ENCODE measurements at places on chromosomes 6 and 20. TPM values are rescaled to one million over a fixed set of nuclear protein-coding genes. Genes with fewer than 3 reads are reported as not detected.

DNA sequence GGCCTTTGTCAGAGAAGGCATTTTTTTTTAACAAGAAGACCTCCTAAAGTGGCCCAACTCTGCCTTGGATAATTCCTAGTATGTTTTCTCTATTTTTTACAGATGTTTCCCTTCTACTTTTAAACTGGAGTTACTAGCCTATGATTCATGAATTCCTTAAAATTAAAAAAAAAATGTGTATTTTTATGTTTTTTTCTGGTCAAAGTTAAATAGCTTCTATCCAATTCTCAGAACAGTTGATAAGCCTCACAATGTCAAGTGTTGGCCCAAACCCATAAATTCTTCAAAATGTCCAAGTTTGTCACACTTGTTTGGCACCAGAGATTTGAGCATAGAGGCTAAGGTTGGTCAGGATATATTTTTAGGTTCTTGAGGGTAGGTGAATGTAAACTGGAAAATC, 64.0 kb downstream of the JAG1 start:
- H3K4me3 ChIP-seq, result no peak overlapping the region
- H3K27ac ChIP-seq, result no peak overlapping the region
- no peak for DNase-seq
- H3K36me3 ChIP-seq, result peaks cover 9% of the 10 kb centered on the region
- no peaks in the 10 kb centered on the region for H3K27me3 ChIP-seq

Gene ATXN1
- 3.9 TPM for total RNA-seq

DNA sequence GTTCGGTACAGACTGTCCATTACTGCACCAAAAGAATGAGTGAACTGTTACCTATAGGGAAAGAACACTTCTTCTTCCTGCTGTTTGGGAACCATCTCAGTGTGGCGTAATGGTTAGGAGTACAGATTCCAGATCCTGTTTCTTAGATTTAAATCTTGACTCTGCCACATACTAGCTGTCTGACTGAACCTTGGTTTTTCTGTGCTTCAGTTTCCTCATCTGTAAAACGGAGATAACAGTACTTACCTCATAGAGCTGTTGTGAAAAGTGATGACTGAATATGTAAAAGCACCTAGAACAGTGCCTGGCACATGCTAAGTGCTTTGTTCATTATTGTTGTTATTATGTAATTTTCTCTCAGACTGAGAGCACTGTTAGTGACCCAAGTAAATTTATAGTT, 39.8 kb downstream of the STX11 start:
- DNase-seq, result no peak
- no peak overlapping the region for H3K27ac ChIP-seq
- H3K36me3 ChIP-seq, result no peaks in the 10 kb centered on the region
- peaks cover 6% of the 10 kb centered on the region for H3K4me1 ChIP-seq
- no peak overlapping the region for H3K4me3 ChIP-seq

Gene SNAI1
- total RNA-seq, result 12.9 TPM

DNA sequence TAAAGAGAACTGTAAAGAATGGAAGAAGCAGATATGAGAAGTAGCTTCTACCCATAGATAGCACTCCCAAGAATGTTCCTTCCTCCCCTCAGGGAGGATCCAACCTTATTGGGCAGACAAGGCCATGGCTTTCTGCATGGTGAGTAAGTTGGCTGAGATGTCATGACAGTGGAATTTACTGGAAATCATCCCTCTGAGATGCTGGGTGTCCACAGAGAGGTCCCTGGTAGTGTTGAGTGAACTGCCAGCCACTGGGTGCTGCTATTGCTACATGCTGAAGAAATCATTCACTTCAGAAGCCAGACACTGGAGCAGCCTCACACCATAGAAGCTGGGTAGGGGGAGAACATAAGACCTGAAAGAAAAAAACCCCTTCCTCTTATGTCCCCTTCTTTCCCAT, 46.4 kb upstream of the FERMT1 start:
- H3K4me1 ChIP-seq, result no peaks in the 10 kb centered on the region
- H3K27me3 ChIP-seq, result no peaks in the 10 kb centered on the region
- no peak overlapping the region for H3K4me3 ChIP-seq
- DNase-seq, result no peak
- H3K36me3 ChIP-seq, result no peaks in the 10 kb centered on the region

All from neural crest cell (in vitro differentiated cells).